Mesendoderm (in vitro differentiated cells): ENCODE measurements at places on chromosomes 1 and 21.

DNA sequence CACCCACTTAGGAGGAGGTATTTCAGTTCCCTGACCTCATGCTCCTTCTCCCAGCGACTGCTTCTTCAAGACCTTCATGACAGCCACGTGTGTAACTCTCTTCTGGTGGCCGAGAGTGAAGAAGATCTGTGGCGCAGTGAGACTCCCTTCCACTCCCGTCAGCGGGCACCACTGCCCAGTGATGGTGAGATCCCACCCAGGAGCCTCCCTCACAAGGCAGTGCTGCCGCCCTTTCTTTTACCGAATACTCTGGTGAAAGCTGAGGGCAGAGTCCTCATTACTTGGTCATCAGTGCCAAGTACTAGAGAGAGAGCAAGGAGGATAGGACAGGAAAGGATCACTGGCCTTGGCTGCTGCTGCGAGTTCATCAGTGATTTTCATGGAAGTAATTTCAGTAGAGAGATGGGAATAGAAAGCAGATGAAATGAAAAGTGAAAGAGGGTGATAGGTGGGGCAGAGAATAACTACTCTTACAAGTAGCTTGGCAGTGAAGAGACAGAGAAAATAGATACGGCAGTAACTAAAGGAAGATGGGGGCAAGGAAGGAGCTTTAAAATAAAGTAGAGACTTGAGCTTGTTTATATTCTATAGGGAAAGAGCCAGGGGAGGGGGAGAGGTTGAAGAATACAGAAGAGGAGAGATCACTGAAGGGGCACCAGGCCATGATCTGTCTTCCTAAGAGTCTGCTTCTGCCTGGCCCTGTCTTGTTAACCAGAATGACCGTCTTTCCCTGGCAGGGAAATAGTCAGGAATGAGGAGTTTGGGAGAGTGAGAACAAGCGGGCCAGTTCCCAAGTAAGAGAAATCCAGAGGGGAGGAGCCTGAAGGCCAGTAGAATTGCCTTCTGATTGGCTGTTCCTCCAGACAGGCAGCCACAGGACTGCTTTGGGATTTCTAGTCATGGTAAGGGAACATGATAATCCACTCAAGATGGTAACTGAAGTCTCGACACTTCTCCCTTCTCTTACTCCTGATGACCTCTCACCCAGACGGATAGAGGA is 18.3 kb downstream of the HYI start:
- H3K4me1 ChIP-seq, result no peaks in the 10 kb centered on the region
- DNase-seq, result peak; percentile 45
- H3K27me3 ChIP-seq, result no peaks in the 10 kb centered on the region

- H3K4me1 ChIP-seq, result no peaks in the 10 kb centered on the region
- no peak overlapping the region for H3K4me3 ChIP-seq
- peak; percentile 63 for DNase-seq
- no peak overlapping the region for H3K27ac ChIP-seq
- no peaks in the 10 kb centered on the region for H3K27me3 ChIP-seq
- H3K36me3 ChIP-seq, result no peaks in the 10 kb centered on the region
Measured at GRCh38 chr1:111570781-111571181, 48.8 kb upstream of the RAP1A start.

DNA sequence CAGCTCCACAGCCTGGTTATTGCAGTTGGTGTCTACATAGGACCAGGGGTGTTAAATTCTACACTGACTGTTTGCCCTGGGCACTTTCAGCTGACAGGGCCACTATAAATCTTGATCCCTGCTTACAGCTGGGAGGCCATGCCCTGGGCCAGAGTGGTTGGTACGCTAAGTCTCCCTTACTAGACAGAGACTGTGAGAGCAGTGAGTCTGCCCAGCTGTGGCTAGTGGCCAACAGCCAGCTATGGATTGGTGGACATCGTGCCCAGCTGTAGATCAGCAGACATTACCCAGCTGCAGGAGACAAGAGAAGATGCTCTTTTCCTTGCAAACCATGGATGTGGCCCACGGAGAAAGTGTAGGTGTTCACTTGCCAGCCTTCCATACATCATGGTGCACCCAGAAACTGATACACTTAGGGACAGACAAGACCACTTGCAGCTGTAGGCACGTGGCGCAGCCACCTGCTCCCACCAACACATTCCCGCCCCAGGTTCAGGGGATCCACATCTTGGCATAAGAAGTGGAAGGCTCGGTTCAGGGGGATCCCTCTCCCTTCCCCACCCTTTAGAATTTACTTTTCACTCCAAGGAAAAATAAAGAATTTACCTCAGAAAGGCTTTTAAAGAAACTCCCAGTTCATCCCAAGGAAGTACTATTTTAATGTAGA is 16.4 kb upstream of the PAX7 start:
- no peaks in the 10 kb centered on the region for H3K27me3 ChIP-seq
- DNase-seq, result no peak
- no peaks in the 10 kb centered on the region for H3K4me1 ChIP-seq
- H3K4me3 ChIP-seq, result no peak overlapping the region
- H3K36me3 ChIP-seq, result no peaks in the 10 kb centered on the region

DNA sequence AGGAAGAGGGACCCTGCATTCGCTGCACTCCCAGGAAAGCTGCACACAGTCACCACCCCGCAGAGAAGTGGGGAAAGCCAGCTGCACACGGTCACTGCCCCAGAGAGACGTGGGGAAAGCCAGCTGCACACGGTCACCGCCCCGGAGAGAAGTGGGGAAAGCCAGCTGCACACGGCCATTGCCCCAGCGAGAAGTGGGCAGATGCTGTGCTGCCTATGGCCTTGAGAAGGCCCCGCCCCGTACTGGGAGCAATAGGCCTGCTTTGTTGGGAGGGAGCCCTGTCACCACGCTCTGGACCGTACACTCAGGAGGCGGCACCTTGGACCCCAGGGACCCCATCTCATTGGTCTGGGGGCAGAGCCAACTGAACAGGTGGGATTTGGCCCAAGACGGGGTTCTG is 4.3 kb upstream of the GPR153 start:
- no peaks in the 10 kb centered on the region for H3K4me1 ChIP-seq
- H3K4me3 ChIP-seq, result no peak overlapping the region
- no peaks in the 10 kb centered on the region for H3K36me3 ChIP-seq
- no peaks in the 10 kb centered on the region for H3K27me3 ChIP-seq
- DNase-seq, result no peak

- no peaks in the 10 kb centered on the region for H3K27me3 ChIP-seq
- H3K4me3 ChIP-seq, result no peak overlapping the region
- no peak for DNase-seq
- H3K36me3 ChIP-seq, result no peaks in the 10 kb centered on the region
Measured at GRCh38 chr1:240602189-240602588, 9.8 kb downstream of the GREM2 start.

DNA sequence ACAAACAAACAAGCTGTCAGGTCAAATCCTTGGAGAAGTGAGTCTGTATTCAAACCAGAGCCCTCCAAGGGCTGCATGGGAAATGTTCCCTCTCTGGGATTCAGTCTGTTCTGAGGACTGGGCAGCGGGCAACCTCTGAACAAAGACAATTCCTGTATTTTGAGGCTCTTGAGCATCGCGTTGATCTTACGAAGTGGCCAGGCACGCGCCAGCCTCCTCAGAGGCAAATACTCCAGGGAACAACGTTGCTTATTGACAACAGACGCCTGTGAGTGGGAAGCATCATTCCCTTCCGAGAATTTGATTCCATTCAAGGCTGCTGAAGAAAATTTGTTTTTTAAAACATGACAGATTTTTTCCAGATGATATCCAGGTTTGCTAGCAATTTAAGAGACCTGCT is 20.0 kb upstream of the TACSTD2 start:
- H3K27ac ChIP-seq, result no peak overlapping the region
- no peak overlapping the region for H3K4me3 ChIP-seq
- no peak for DNase-seq
- no peaks in the 10 kb centered on the region for H3K4me1 ChIP-seq
- H3K36me3 ChIP-seq, result no peaks in the 10 kb centered on the region

- no peaks in the 10 kb centered on the region for H3K27me3 ChIP-seq
- no peak for DNase-seq
- H3K4me3 ChIP-seq, result no peak overlapping the region
- no peaks in the 10 kb centered on the region for H3K4me1 ChIP-seq
Measured at GRCh38 chr1:147497826-147498225, 43.5 kb upstream of the BCL9 start.

- H3K4me3 ChIP-seq, result no peak overlapping the region
- peaks cover 3% of the 10 kb centered on the region for H3K4me1 ChIP-seq
- H3K27ac ChIP-seq, result no peak overlapping the region
- DNase-seq, result peak; percentile 8
- H3K36me3 ChIP-seq, result no peaks in the 10 kb centered on the region
Measured at GRCh38 chr1:185695299-185695698, 38.9 kb upstream of the HMCN1 start.

DNA sequence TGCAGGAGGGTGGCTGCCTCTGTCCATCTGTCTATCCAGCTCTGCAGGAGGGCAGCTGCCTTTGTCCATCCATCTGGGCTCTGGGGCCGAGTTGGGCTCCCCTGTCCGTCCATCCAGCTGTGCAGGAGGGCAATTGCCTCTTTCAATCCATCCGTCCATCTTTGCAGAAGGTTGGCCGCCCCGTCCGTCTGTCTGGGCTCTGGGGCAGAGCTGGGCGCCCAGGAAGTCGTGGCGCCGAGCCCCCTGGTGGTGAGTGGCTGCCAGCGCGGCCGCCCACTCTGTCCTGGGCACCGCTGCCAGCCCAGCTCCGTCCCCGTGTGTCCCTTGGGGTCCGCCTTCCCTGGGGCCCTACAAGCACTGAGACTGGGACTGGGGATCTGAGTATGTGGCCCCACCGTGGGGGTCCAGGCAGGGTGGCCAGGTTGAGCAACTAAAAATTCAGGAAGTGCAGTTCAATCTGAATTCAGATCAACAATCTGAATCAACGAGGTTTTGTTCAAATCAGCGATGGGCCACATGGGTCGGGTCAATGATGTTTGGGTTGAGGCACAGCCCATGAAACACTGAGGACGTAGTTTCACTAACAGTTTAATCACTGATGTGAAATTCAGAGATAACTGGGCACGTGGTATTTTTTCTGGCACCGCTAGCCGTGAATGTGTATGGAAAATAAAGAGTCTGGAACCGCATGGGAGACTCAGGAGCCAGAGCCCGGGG is 99.1 kb upstream of the ACTRT2 start:
- H3K27ac ChIP-seq, result no peak overlapping the region
- no peak for DNase-seq
- H3K4me1 ChIP-seq, result no peaks in the 10 kb centered on the region
- H3K27me3 ChIP-seq, result no peaks in the 10 kb centered on the region

- H3K4me1 ChIP-seq, result no peaks in the 10 kb centered on the region
- no peaks in the 10 kb centered on the region for H3K27me3 ChIP-seq
- no peak overlapping the region for H3K4me3 ChIP-seq
- H3K27ac ChIP-seq, result no peak overlapping the region
- no peak for DNase-seq
Measured at GRCh38 chr1:246651012-246651695, 73.1 kb upstream of the SCCPDH start.

DNA sequence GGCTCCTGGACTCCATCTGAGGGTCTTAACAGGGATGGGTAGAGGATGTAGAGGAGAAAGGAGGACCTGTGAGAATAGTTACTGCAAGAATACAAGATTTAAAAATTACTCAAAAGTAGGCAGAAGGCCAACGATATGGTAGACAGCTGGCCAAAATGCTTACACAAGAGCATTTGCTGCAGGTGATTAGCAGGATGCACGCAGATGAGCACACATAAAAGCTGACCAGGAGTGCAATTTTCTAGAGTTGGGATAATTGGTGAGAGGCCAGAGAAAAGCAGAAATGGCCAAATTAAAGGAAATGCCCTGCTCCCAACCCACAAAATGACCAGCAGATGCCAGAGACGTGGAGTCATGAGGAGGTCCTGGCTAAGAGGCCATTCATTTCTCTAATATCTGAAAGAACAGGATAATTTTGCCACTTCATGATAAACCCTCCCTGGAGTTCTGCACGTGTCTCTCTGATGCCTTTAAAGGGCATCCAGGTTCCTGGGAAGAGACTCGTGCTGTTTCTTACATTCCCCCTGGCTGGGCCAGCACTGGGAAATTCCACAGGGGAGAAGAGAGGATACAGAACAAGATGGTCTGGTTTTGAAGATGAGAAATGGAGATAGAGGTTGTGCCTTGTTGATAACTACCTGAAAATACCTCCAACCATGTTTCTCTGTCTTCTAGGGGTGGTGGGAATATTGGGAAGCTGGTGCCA is 62.3 kb upstream of the KCNA3 start:
- no peak for DNase-seq
- H3K36me3 ChIP-seq, result no peaks in the 10 kb centered on the region
- no peak overlapping the region for H3K27ac ChIP-seq

DNA sequence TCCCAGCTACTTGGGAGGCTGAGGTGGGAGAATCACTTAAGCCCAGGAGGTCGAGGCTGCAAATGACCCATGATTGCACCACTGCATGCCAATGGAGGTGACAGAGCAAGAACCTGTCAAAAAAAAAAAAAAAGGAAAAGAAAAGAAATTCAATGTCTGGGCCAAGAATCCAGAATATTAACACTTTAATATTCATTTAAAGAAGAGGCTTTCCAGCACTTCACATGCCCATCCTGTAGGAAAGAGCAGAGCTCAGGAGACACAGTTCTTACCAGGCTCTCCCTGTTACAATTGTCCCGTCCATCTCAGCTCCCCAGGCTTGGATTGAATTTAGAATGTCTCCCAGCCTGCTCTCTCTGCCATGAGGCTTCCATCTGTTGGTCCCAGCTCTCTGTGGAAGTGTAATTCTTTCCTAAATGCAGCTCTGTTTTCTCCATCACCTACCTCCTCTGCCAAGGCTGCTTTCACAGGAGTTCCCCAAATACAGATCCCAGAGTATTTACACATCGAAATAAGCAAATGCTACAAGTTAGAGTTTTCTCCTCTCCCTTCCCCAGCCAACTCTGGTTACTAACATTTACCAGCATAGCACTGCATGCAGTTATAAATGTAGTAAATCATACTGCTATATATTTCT is 116.6 kb upstream of the CDC42BPA start:
- H3K27ac ChIP-seq, result no peak overlapping the region
- no peaks in the 10 kb centered on the region for H3K4me1 ChIP-seq
- no peaks in the 10 kb centered on the region for H3K36me3 ChIP-seq

DNA sequence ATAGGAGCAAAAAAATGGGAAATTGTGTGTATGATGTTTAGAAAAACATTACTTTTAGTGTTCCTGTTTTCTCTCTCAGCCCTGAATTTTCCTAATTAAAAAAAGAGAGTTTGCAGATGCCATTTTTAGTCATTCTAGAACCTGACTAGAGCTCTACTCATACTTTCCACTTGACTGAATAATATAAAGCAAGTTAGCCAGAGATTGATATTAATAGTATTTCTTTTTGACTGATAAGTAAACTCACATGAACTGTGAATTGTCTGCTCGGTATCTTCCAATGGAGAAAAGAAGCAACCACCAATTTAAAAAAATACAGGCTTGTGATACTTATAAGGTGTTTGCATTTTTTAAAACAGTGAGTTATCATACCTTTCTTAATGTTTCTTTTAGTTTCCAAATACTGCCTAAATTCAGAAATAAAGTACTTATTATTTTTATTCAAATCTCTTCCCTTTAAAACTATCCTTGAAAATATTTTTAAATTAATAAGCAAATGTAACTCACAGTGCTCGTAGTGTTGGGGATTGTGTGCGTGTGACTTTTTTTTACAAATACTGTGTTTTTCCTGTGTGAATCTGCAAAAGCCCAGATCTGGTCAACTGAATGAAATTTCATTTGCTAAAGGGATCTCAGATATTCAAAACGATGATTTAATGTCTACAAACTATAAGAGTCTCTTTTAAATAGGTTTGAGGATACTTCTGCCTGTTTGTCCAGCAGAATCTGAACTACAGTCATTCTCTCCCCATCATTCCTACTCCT is 9.8 kb downstream of the RAP1A start:
- H3K4me3 ChIP-seq, result no peak overlapping the region
- DNase-seq, result no peak
- no peaks in the 10 kb centered on the region for H3K27me3 ChIP-seq
- H3K4me1 ChIP-seq, result no peaks in the 10 kb centered on the region
- H3K36me3 ChIP-seq, result no peaks in the 10 kb centered on the region
- H3K27ac ChIP-seq, result no peak overlapping the region
